Stimulated activated CD4-positive, alpha-beta T cell treated with anti-CD3 and anti-CD28 coated beads, Interleukin-1b, Interleukin-23, amount 100 ng/mL, for 1 hour (primary cell): ENCODE measurements at places on chromosomes 5 and 9.

- no peak for DNase-seq
Observed at GRCh38 chr9:130606887-130607600, 27.7 kb downstream of the FUBP3 start.

DNA sequence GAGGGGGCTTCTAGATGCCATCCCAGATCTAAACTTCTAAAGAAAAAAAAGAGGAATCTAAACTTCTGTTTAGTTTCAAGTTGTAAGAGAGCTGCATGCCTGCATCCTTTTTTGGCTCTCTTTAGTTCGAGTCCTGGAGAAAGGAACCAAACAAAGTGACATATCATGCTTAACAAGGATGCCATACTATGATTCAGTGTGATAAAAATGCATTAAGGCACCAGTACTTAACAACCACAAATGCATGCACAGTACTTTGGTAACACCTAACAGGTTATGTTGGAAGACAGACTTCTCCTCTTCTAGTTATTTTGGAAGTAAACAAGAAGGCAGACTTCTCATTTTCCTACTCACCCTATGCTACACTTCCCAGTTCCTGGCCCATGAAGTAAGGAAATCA lies 27.3 kb downstream of the NME5 start:
- no peak for DNase-seq

DNA sequence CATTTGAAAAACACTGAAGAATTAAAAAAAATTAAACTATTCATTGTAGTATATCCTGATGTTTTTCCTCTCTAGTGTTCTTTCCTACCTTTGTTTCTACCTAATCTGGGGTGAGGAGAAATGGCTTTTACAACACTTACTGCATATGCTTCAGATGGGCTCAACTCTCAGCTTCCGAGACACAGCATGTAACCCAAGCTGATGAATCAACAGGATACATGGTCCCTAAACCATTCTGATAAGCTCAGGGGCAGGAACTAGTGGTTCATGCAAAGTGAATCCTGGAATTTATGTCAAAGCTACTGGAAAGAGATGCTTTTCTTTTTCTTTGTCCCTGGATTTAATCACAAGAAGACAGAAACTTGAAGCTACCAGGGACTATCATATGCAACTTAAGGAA lies 672.5 kb upstream of the RORB start:
- DNase-seq = no peak

DNA sequence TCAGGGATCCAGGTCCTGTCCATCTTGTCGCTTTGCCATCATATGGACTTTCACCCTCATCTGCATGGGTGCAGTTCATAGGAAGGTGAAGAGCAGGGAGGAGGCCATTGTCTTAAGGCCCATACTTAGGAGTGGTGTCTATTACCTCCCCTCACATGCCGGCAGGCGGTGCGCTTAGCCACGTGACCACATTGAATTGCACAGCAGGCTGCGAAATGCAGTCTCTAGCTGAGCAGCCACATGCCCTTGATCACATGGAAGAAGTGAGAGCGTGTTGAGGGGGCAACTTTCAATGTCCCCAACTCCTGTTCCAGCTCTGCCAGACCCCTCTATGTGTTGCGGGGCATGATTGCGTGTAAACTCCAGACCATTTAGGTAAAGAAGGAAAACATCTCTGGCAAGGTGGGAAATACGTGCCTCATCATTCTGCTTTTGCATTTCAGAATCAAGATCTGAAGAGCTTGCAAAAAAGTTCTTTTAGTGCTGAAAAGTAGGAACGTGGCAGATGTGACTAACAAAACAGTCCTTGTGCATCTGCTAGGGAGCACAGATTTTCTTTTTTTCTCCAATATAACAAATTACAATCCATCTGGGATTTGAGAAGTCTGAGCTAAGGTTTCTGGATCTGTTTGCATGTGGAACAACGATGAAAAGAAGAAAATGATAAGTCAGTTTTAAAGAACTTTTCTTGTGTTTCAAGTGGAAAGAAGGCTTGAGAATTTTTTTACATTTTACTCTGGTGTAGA lies 34.4 kb downstream of the ROPN1L start:
- no peak for DNase-seq

GRCh38 chr5:169288066-169288930 lies 12.6 kb downstream of the SLIT3 start:
- no peak for DNase-seq

GRCh38 chr9:133370685-133371084 lies 5.2 kb downstream of the SURF4 start:
- DNase-seq = no peak

DNA sequence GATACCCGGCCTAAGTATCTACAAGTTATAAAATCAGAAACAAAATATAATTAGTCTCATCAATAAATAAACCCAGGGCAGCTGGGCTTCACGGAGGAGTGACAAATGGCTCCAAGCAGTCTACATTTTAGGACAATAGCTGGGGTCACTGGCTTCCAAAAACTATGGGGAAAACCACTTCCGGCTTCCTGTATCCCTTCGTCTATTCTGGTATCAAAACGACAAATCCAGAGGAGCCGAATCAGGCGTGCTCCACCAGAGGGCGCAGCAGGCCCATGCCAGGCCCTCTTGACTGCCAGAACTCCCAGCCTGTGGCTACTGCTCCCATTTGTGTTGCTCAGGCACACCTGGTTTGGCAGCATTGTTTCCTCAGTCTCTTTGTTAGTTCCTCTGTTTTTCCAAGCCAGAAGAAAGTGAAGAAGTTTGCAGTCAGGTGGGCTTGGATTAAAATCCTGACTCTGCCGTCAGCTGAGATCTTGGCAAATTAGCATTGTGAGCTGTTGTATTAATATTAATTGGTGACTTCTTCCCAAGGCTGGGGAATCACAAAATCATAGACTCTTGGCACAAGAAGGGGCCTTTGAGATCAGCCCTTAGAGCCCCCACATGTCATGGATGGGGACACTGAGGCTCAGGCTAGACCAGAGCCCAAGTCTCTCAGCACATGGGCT lies 11.6 kb upstream of the RAB14 start:
- peak; percentile 7 for DNase-seq

DNA sequence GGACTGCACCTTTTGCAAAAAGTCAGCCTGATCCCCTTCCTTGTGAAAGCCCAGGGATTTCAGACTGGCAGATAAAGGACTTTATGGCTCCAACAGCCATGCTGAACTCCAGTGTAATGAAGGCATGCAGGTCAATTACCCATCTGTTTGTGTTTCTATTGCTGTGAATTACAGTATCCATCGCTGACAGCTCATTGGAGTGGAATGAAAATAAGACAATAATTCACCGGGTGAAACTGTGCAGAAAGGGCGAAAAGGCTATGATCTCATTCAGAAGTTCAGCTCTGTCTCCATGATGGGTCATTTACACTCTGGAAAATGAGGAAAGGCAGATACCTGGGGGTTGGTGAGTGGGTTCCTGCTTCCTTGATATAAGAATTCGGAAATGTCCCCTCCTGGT lies 148.0 kb downstream of the BRINP1 start:
- DNase-seq = no peak

DNA sequence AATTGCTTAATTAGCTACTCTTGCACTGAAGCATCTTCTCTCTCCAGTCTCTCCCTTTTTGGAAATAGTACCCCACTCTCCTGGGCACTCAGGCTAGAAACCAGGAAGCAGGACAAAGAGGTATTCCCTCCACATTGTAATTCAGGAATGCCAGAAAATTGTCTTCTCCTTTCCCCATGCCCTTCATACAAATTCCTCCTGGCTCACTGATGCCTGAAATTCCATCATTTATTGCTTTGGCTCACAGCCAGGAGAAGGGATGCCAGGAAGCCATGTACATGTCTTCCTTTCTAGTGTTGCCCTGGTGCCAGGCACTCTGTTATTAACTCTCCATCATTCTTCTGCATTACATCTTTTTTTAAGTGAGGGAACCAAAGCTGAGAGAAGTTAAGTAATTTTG lies 716.5 kb upstream of the C9orf72 start:
- DNase-seq = no peak

DNA sequence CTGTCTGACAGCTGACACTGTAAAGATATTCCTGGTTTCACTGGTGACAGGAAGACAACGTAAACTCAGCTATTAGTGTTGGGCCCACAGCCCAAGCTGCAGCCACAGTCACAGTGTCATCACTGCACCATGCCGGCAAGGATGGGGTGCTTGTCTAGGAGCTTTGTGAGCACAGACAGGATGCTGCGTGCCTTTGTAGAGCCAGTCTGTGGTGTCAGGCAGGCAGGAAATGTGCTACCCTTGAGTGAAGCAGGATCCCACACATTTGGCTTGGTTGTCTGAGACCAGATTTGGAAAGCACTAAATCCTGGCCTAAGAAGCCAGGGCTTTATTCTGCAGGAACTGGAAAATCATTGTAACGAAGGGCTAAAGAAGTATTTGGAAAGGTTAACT lies 121.6 kb upstream of the ADAMTS16 start:
- no peak for DNase-seq
